CD8-positive, alpha-beta T cell (primary cell): ENCODE measurements at places on chromosomes 2 and 18.

- no peak for DNase-seq
Observed at GRCh38 chr2:215439980-215440512, 4.2 kb upstream of the FN1 start.

DNA sequence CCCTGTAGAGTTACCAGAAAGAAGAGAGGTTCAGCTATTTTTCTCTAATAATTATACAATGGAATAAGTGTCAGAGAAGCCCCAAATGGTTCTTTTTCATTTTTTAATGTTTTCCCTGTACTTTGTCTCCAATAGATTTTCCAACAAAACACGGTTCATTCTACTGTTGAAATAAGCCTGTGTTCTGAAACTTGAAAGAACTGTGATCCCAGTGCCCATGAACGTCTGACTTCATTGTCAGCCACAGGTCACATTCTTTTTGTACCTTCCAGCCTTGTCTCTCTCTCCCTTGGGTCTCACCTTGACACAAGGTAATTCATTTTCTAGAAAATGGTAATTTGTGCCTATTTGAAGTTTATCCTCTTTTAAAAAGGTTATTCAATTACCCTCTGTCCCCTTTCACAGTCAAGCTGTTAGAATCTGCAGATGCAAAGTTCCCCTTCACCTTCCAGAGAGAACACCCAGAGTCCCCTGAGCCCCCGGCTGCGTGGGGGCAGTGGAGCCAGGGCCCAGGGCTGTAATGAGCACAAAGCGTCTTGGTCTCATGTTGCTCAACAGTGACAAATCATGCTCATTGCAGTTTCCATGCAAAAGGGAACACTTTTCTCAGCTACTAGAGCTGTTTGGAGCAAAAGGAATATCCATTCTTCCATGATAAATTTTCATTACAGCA, 115.2 kb downstream of the SPHKAP start:
- DNase-seq: no peak

DNA sequence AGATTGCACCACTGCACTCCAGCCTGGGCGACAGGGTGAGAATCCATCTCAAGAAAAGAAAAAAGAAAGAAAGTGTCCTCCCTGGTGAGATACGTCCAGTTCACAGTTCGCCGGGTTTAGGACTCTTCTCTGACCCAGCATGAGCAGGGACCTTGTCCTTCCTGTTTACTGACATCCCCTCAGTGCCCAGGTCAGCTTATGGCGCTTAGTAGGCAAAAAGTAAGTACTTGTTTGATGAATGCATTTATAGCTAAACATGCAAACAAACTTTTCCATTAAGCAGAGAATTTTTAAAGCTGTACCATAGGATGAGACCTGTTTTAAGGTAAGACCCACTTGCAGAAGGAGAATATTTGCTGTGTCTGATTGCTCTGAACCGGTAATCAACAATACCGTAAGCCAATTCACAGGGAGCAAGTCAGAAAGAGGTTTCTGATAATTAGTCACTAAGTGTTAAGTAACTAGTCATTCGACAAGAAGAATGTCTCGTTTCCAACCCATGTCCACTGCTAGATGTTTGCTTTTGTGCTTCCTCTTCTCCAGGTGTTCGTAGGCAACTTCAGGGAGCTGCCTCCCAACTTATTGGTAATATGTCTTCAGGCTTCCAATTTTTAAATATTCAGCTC, 40.0 kb downstream of the MOGAT1 start:
- DNase-seq: no peak

DNA sequence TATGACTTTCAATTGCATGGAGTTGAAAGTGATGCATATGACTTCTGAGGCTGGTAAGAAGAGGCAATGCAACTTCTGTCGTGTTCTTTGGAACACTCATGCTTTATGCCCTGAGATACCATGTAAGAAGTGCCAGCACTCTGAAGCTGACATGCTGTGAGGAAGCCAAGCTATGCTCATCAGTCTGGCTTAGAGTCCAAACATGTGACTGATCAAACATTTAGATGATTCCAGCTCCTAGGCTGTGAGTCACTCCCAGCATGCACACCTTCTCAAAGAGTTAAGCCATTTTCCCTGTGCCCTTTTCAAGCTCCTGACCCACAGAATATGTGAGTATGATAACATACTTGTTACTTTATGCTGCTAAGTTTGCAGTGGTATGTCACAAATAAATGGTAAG, 15.8 kb upstream of the VRK2 start:
- DNase-seq: no peak

GRCh38 chr18:13616525-13617035, 109.8 kb downstream of the FAM210A start:
- DNase-seq: no peak
